ENCODE measurements at places on chromosomes 2 and 18. TPM values are rescaled to one million over a fixed set of nuclear protein-coding genes. Genes with fewer than 3 reads are reported as not detected.

The DRC1 gene
- polyA plus RNA-seq: not detected

The PSMA8 gene
- polyA plus RNA-seq: 3.2 TPM

The GATA6 gene
- polyA plus RNA-seq: 0.09 TPM

The CCDC141 gene
- not detected for polyA plus RNA-seq

- no peak for DNase-seq
These were observed 277.7 kb downstream of the RND3 start for GRCh38 chr2:150209746-150210145.

DNA sequence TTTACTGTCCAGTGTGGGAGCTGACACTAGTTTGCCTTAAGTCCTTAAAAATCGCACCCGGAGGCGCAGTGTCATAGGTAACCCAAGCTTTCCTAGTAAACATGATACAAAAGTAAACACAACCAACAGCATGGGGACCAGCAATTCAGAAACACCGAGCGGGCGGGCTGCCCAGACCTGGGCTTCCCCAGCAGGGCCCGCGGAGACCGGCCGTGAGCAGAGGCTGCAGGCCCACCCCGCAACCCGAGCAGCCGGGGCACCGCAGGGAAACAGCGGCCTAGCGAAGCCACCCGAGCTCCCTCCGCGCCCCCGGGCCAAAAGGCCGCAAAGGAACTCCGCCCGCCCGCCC lies 296 bp downstream of the TTC21B start:
- DNase-seq: no peak

DNA sequence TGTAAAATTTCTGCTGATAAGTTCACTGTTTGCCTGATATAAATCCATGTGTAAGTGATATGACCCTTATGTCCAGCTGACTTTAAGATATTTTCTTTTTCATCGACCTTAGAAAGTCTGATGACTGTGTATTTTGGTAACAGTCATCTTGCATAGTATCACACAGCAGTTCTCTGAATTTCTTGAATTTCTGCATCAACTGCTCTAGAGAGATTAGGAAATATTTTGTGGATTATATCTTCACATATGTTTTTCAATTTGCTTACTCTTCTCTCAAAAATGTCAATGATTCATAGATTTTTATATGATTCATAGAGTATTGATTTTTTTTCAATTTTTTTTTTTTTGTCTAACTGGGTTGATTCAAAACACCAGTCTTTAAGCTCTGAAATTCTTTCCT lies 945.3 kb downstream of the TRIB2 start:
- DNase-seq: no peak

GRCh38 chr2:121944072-121944831 lies 188.8 kb downstream of the TSN start:
- no peak for DNase-seq
